ENCODE measurements at places on chromosomes 6 and 20.

- DNase-seq, result no peak
These were observed 118.1 kb upstream of the PRDM1 start for GRCh38 chr6:105967917-105968602.

DNA sequence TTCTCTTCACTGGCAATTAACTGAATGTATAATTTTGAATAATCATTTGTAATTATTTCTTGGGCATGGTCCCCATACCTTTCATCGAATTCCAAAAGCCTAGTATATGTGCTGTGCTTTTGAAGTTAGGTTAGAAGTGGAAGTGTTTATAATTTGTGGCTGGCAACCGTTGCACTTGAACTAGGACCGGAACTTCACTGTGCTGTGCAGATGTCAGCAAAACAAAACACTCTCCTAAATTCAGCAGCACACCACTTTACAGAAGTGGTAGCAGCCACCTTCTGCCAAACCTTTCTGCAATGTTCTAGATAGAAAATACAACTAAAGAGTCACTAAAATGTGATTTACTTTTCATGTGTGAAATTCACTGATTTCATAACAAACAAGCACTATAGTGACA, 111.9 kb downstream of the FAM83B start:
- no peak for DNase-seq

GRCh38 chr6:154071236-154071635, 32.2 kb downstream of the OPRM1 start:
- no peak for DNase-seq

DNA sequence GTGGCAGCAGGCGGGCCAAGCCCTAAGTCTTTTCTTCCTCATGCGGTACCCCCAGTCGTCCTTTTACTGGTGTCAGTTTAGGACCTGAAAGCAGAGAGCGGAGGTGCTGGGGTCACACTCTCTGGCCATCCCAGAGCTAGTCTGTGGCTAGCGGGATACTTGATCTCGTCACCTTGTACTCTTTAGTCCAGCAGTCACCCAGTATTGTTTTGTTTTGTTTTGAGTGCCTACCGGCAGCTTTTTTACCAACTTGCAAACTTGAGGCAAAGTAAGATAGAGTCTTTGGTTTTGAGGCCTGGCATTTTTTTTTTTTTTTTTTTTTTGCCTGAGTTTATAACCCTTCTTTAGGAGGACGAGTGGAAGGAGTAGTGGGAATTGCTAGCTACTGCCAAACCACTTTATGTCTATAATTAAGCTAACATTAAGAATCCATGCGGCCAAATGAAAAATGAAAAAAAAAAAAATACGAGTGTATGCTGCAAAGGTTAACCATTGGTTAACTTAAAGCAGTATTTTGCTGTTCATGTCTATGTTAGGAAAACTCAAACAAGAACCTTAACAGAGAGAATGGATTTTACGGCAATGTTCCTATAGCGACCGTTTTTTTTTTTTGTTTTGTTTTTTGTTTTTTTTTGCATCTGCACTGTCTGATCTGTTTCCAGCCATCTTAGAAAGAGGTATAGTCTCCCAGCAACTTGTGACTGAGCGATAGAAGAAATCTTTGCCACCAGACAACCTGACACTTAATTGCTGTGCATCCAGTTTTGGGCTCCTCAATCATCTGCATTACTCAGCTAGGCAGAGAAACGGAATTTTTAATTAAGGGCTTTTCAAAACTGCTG, 56.9 kb downstream of the FAM217A start:
- no peak for DNase-seq

- DNase-seq, result no peak
These were observed 11.7 kb downstream of the SLC23A2 start for GRCh38 chr20:4989570-4989969.

- no peak for DNase-seq
These were observed 18.4 kb downstream of the EDN3 start for GRCh38 chr20:59318803-59319202.

DNA sequence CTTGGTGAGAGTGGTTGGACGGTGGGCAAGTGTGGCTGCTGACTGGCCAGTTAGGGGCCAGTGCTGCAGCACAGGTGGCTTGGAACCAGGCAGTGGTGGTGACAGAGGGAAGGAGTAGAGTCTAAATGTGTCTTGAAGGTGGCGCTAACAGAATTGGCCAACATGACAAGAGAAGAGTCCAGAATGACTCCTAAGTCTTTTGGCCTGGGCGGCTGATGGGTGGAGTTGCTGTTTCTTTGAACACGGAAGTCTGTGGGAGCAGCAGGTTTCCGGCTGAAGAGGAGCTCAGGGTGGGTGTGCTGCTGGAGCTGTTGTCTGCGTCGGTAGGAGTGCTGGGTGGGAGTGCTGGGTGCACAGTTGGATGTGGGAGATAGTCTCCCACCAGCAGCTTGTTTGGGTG, 10.1 kb downstream of the LSM14B start:
- DNase-seq, result no peak

Measured in CD8-positive, alpha-beta memory T cell (primary cell).